Pons (tissue), 1 donor: ENCODE measurements at places on chromosomes 3 and 15.
A peak's percentile ranks its signal among the peaks of the same experiment; 100 is the strongest.

GRCh38 chr3:83230376-83230775 lies 1468.9 kb upstream of the GBE1 start:
- DNase-seq, result no peak

GRCh38 chr3:122800706-122801237 lies 5.9 kb downstream of the SLC49A4 start:
- no peak for DNase-seq

DNA sequence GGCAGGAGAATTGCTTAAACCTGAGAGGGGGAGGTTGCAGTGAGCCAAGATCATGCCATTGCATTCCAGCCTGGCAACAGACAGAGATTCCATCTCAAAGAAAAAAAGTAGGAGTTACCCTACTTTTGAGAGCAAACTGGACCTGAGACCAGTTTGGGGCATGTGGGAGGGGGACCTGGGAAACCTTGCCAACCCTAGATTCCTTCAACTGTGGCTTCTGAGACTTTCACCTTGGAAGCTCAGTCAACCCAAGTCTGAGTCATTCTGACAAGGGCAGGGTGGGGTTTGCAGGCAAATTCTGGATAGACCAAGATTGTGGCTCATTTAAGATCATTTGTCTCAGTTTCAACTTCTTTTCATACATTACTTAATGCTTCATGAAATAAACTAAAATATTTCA lies 23.8 kb upstream of the SIAH2 start:
- DNase-seq, result no peak

DNA sequence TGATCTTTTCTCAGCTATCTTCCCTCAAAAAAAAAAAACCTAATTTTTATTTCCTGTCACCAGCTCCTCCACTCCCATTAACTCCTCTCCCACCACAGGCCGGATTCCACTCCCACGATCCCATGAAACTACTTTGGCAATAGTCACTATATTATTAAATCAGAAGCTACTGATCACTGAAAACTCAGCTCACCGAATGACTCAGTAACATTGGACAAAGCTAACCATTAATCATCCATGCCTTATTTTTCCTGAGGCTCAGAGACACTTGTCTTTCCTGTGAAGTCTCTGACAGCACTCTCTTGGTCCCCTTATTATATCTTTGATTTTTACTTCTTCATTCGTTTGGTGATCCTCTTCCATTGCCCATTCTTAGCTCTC lies 260.2 kb downstream of the CGGBP1 start:
- no peak for DNase-seq

DNA sequence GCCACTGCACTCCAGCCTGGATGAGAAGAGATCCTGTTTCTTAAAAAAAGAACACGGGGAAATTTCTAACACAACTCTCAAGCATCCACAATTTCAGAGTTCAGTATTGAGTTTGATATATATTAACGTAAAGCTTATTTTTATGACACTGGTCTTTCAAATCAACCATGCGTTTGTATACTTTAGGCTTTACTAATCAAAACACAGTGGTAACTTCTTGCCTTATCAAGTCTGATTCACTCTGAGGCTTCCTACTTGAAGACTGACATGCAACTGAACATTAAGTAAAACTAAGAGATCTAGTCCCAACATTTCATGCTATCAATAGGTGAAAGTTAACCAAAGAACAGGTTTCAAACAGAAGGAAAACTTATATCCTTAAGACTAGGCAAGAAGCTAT lies 46.7 kb downstream of the PRTG start:
- no peak for DNase-seq

DNA sequence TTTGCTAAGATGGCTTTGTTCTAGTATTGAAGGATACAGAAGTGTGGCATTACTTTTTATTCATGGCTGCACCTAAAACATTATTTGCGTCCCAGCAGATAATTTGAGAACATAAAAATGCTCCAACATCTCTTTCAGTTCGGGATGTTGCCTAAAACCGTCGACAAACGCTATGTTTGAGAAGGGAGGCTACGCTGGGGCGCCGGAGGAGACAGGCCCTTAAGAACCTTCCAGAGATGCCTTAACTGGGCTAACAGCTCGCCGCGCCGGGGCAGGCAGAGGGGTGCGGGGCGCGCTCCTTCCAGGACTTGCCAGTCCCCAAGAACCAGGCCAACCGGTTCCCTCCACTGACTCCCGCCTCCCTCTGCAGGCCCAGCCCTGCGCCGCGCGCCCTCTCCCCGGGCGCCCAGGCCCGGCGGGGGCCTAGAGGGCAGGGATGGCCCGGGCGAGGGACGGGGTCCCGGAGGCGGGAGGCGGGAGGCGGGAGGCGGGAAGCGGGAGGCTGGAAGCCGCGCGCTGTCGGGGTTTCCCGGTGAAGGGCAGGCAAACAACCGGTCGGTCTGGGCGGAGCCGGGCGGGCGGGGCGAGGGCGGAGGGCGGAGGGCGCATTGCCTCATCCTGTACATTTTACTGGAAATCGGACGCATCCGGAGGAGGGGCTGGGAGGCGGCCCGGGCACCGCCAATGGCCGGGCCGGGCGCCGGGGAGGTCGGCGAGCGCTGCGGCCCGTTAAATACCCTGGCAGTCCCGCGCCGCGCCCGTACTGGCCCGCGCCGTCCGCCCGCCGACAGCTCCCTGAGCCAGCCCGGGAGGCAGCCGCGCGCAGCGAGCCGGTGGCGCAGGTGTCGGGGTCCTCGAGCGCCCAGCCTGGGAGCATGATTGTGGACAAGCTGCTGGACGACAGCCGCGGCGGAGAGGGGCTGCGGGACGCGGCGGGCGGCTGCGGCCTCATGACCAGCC lies at the start of gene NFKBIZ:
NFKBIZ (plus strand) TSS at position 761 of the 960 bp plus-strand sequence; CDS start at position 876, 115 bp downstream.
- peak; percentile 84 for DNase-seq

GRCh38 chr3:108509263-108509662 lies 1.1 kb downstream of the MYH15 start:
- no peak for DNase-seq

- no peak for DNase-seq
Observed at GRCh38 chr15:91751611-91752010, 101.9 kb upstream of the SLCO3A1 start.

DNA sequence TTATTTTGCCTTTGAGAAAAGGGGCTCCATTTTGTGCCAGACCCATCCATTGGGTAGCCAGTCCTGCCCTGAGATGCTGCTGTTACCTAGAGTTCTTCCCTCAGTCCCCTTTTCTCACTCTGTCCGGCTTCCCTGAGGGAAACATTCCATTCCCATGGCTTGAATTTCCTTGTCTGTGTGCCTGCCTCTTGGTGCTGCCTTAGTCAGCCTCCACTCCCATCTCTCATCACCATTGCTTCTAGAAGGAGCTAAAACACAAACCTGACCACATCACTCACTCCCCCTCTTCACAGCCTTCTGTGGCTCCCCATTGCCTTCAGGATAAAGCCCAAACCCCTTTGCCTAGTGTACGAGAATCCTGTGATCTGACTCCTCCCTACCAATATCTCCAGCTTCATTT lies 25.2 kb upstream of the C2CD4B start:
- no peak for DNase-seq

- DNase-seq, result no peak
Observed at GRCh38 chr3:63202529-63202928, 75.6 kb upstream of the SYNPR start.

- DNase-seq, result no peak
Observed at GRCh38 chr3:4245671-4246070, 57.5 kb upstream of the SETMAR start.

- peak; percentile 74 for DNase-seq
Observed at GRCh38 chr15:63436872-63437375, 55.3 kb upstream of the CA12 start.

- no peak for DNase-seq
Observed at GRCh38 chr15:30962659-30963058, 28.8 kb downstream of the MTMR10 start.

DNA sequence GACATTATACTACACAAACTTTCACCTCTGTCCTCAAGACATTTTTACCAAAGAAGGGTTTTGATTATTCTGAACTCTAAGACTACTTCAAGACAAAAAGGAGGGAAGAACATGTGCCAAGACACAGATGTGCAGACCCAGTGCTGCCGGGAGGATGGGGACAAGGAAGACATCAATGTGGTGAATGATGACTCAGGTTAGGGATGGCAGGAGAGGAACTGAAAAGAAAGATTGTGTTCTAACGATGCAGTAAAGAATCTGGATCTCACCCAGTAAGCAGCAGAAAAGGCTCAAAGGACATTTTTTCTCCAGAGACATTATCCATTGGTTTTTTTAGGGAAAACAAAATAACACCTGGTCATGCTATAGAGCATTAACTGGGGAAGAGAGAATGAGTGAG lies 449.9 kb upstream of the NR2F2 start:
- DNase-seq, result no peak

- no peak for DNase-seq
Observed at GRCh38 chr15:51576911-51577500, 45.6 kb downstream of the DMXL2 start.

- no peak for DNase-seq
Observed at GRCh38 chr15:89118481-89118989, 30.3 kb downstream of the ABHD2 start.

GRCh38 chr3:159390656-159391212 lies 588.9 kb downstream of the MFSD1 start:
- no peak for DNase-seq

- no peak for DNase-seq
Observed at GRCh38 chr3:129558081-129558771, 15.3 kb downstream of the H1-8 start.

- DNase-seq, result no peak
Observed at GRCh38 chr15:89041507-89041906, 46.7 kb upstream of the ABHD2 start.

DNA sequence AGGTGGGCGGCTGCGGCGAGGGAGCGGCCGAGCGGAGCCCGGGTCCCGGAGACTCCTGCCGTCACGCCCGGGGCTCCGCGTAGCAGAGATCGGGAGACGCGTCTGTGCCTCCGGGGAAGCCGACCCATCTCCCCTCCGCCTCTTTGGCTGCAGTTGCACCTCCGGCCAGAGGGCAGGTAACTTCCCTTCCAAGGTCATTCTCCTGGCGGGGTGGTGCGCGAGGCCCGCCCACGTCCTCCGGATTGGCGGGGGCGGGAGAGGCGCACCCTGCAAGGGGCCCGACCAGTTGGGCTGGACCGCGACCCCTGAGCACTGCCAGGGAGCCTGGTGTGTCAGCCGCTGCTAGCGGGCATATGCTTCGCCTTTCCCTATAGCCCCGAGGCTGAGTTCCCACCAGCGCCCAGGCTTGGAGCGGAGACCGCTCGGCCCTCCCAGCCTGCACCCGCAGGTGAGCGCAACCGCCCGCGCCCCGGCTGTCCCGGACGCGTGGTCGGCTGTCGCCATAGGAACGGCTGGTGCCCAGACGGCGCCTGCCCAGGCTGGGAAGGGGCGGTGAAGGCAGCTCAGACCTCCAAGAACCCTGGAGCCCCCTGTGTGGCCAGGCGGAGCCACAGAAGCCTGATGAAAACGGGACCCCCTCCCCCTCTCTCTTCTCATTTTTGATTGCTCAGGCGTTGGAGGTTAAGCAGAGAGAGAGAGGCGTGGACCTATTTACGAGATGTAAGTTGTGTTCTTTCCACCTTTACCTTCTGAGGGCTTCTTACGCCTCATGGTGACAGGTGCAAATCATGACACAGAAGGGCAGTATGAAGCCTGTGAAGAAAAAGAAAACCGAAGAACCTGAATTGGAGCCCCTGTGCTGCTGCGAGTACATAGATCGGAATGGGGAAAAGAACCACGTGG lies 453 bp downstream of the ZDHHC23 start:
- no peak for DNase-seq
